Muscle of back (tissue), 13 donors: ENCODE measurements at places on chromosomes 6 and 20. TPM values are rescaled to one million over a fixed set of nuclear protein-coding genes. Genes with fewer than 3 reads are reported as not detected.
A peak's percentile ranks its signal among the peaks of the same experiment; 100 is the strongest.

- DNase-seq: no peak
Measured at GRCh38 chr6:19210849-19211590, 626.1 kb upstream of the ID4 start.

Gene RAB23
- polyA plus RNA-seq: 21.3 TPM

Gene COL11A2
- polyA plus RNA-seq: 49.0 TPM

Gene COL21A1
- 65.2 TPM for polyA plus RNA-seq

Gene GSTA2
- polyA plus RNA-seq: not detected

DNA sequence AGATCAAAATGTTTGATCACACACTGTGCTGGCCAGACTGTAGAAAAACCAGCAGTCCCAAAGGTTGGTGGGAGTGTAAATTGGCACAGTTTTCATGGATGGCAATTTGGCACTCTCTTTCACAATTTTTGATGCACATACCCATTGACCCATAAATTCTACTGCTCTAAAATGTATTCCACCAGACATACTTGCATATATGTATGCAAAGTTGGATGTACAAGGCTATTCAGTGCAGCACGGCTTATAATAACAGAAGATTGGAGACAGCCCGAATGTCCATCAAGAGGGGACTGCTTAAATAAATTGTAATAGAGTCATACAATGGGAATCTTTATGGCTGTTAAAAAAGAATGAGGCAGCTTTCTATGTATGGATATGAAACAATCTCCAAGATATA lies 101.7 kb upstream of the TOP1 start:
- no peak for DNase-seq

DNA sequence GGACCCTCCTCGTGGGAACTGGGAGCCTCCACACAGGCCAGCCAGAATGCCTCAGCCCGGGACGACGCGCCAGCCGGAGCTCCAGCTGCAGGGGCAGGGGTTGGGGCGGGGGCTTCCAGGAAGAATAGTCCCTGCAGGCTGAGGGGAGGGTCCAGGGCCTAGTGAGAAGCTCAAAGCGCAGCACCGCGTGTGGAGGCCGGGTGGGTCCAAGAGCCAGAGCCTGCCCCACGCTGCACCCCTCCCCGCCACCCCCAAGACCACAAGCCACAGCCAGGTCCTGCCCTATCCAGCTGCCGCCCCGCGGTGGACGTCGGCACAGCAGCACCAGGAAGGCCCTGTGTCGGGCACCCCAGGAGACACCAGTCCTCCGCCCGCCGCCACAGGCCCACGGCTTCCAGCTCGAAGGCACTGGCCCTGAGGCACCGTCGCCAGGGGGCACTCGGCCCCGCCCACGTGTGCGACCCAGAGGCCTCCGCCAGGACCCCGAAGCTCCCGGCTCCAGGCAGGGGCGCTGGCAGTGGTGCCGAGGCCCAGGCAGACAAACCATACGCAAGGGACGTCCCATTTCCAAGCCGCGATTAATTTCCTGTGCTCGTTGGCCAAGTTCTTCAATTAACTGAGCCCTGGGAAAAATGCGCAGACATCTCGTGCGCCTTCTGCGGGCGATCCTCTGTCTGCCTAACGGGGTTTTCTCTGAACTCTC lies 19.5 kb downstream of the KCNQ2 start:
- no peak for DNase-seq

GRCh38 chr6:39211183-39211582 lies 18.1 kb downstream of the KCNK5 start:
- no peak for DNase-seq

Gene SUMO4
- polyA plus RNA-seq: 0.47 TPM

Gene EEF1A1
- polyA plus RNA-seq: 22,507 TPM

Gene HRH3
- polyA plus RNA-seq: 0.94 TPM

GRCh38 chr6:71349976-71350615 lies 61.5 kb downstream of the OGFRL1 start:
- DNase-seq: peak; percentile 19

- peak; percentile 93 for DNase-seq
Measured at GRCh38 chr20:595330-596308, 14.5 kb downstream of the TCF15 start.

GRCh38 chr6:29011276-29011734 lies 6.2 kb upstream of the ZNF311 start:
- peak; percentile 55 for DNase-seq

GRCh38 chr6:25297039-25297441 lies 17.9 kb downstream of the CARMIL1 start:
- no peak for DNase-seq

DNA sequence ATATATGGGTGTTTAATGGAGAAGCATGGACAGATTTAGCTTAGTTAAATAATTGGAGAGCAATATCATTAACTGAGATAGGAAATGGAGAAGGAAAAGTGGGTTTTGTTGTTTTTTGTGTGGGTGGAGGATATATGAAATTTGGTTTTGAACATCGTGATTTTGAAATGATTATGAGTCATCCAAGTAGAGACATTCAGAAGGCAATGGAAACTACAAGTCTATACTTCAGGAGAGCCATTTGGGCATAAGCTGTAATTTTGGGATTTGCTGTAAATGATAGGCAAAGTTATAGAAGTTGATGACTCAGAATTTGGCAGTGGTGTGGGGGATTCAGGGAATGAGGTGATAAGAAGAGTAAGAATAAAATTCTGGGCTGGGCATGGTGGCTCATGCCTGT lies 27.4 kb upstream of the FAM135A start:
- DNase-seq: no peak

- DNase-seq: no peak
Measured at GRCh38 chr6:8245726-8246125, 143.4 kb upstream of the EEF1E1 start.

DNA sequence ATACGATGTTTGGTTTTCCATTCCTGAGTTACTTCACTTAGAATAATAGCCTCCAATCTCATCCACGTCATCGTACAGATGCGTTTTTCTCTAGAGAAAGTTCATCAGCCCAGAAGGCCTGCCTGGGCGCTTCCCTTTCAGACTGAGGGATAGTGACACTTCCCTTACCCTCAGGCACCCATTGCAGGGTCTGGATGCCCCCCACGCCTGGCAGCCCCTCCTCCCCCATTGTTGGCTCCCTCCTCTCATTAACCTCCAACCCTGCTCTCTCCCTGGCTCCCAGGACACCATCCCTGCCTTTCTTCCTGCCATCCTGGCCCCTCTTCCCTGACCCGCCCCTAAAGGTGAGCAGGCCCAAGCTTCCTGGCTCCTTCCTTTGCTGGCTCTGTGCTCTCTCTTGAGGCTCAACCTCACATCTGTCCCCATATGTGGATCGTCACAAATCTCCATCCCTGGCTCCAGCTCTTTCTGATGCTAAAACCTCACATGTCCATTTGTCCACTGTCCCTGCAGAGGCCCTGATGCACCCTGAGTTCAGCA lies 145.2 kb downstream of the SYCP2 start:
- DNase-seq: no peak

DNA sequence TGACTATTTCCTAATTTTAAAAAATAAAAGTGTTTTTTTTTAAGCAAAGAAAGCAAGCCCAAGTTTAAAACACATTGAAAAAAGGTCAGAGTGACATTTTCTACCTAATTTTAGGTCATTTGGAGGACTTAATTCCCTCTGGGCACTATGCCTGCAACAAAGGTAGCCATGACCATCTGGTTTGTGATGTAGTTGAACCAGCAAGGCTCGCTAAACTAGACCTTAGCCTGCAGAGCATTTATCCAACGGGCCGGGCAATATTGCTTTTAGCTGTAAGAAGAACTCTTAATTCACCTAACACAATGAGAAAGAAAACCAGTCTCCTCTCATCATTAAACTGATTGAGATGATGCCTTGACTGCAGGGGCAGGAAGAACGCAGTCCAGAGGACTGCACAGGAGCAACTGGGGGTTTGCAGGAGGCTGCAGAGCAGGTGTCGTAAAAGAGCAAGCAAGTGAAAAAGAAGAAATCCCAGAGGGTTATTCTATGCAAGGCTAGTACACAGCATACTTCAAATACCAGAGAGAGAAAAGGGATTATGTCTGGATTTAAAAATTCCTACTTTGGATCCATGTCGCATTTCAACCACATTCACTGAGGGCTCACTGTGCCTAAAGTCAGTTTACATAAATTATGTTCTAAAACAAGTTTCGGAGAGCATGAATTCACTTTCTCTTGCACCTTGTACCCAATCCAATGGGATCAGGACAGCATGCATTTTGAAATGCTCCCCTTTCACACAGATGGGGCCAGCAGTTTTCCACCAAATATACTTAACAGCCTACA lies 12.8 kb downstream of the TRAF3IP2 start:
- DNase-seq: no peak

Gene HLA-DOA
- polyA plus RNA-seq: 2.7 TPM

- DNase-seq: peak; percentile 20
Measured at GRCh38 chr20:8790442-8791074, 278.3 kb upstream of the PLCB4 start.

DNA sequence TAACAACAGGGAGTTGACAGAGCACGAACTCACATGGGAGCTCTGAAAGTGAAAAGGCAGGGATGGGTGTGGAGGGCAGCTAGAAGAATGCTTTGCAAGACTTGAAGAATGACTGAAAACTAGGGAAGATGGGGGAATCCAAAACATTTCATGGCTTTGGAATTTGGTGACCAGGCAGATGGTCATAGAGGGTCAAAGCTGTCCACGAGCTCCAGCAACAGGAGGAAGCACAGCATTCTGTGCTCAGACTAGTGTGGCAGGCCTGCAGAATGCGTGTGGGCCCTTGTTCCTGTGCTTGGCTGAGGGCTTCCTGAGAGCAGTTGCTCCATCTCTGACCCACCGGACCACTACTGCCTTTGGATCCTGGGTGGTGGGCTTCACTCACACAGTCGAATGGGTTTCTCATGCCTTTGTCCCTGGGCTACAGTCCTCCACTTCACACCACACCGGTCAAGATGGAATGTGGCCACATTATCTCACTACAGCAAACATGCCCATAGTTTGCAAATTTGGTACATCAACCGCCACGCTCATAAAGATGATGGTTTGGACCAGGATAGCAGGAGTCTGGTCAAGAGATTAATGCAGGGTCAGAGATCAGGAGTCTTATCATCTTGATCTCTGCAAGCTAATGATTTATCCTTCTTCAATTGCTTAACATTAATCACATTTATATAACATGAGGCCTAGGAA lies 100.7 kb downstream of the SGK1 start:
- DNase-seq: no peak

GRCh38 chr6:111445861-111446267 lies 37.2 kb downstream of the REV3L start:
- DNase-seq: no peak

Gene CRISP2
- not detected for polyA plus RNA-seq

Gene TAP1
- polyA plus RNA-seq: 8.5 TPM

DNA sequence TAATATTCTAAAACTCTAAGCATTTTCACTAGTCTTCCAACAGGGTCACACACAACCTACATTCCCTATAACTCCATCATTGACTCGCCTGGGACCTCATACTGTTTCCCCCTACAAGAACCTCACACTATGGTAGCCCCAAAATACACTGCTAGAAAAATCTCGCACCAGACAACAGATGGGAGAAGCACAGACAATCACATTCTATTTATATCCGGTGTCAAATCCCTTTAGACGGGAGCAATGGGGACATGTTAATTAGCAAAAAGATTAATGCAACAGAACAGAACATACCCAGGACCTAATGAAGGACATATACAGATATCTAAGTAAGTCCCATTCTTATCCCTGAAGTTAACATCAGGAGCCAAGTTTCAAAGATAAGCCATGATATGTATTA lies 33.6 kb downstream of the TMX4 start:
- no peak for DNase-seq

- DNase-seq: no peak
Measured at GRCh38 chr6:62090442-62091229, 195.4 kb downstream of the KHDRBS2 start.

DNA sequence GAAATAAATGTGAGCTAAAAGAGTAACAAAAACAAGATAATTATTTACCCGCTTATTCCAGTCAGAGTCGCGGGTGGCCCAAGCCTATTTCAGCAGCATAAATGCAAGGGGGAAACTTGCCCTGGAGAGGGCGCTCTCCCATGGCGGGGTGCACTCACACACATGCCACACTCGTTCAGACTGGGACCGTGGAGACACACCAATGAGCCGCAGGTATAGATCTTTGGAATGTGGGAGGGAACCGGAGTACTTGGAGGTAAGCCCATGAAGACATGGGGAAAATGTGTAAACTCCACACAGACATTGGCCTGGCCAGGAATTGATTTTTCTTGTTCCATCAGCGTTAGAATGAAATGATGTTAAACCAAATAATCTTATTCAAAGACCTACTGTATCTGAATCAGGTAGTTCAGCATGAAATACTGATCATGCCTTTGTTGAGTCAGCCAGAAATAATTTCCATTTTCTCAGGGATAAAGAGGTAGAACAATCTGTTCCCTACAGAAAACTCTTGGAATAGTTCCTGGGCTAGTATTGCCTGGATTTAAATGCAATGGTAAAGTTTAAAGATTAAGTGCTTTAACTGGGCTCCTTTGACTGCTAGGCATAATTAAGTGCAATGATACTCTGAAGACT lies 191.5 kb downstream of the MCHR2 start:
- DNase-seq: no peak

Gene FUT9
- polyA plus RNA-seq: 0.04 TPM

DNA sequence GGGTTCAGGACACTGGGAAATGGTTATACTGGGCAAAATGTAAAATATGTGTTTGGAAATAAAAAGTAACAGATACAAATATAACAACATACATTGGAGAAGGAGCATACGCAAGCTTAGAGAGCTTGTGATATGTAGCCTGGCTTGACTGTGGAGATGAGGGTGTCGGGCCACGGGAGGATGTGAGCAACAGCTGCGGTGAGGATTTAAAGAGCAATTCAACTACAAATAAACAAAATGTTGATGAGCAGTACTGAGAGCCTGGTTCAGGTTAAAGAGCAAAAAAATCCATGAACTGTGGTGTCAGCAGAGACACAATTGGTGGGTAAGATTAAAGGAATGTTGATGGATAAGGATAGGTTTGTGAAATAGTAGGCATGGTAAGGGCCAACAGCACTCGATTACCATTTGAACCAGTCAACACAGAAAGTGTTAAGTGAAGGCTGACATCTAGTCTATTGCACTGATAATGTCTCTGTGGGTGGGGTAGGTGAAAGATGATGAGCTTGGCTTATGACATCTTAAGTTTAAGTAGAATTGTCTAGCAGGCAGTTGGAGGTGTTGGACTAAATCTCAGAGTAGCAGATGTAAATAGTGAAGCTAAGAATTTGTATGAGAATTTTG lies 723.2 kb downstream of the EPM2A start:
- no peak for DNase-seq

DNA sequence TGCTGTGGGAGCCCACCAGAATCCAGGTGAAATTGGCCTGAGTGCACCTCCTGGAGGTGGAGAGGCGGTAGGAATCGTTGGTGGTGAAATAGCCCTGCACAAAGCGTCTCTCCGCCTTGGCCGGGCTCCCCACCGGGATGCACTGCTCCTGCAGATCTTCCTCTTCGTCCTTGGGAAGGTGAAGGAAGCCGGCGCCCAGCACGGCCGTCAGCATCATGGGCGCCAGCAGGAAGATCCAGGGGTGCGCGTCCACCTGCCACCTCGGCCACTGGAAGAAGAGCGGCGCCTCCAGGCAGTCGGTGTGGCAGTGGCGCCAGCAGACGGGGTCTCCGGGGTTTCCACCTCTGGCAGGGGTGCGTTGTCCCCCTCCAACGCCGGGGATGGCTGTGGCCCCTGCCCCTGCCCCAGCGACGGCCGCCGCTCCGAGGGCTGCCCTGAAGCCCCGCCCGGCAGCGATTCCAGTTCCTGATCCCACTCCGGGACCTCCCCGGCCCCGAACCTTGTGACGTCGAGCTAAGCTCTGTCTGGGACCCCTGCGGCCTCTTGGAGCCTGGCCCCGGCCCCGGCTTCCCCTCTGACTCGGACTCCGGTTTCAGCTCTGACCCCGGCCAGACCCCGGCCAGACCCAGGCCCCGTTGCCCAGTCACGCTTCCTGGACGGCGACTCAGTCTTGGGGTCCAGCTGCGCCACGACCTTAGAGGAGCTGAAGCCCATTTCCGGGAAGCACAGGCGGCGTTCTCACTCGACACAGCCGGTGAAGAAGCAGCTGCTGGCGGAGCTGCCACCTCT lies 91.9 kb downstream of the CD164 start:
- no peak for DNase-seq
